ENCODE measurements at places on chromosomes 11 and 22. TPM values are rescaled to one million over a fixed set of nuclear protein-coding genes. Genes with fewer than 3 reads are reported as not detected.

DNA sequence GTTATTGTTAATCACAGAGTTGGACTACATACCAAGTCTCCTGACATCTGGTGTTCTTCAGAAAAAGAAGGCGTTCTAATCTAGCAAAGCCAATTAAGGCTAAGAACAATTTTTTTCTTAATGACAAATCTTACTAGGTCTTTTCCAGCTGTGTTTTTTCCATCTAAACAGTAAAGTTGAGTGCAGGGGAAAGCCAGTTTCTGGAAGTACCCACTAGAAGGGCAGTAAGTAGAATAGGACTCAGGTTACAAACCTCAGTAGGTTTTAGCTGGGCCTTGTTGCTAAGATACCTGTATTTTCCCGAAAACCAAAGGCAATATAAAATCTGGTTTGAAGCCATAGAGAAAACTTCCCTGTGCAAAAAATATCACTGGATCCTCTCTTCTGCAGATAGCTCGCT is 351.9 kb downstream of the ETS1 start:
- DNase-seq = no peak

MS4A1 gene
- 1.4 TPM for total RNA-seq

IL10RA gene
- total RNA-seq = 30.5 TPM

DNA sequence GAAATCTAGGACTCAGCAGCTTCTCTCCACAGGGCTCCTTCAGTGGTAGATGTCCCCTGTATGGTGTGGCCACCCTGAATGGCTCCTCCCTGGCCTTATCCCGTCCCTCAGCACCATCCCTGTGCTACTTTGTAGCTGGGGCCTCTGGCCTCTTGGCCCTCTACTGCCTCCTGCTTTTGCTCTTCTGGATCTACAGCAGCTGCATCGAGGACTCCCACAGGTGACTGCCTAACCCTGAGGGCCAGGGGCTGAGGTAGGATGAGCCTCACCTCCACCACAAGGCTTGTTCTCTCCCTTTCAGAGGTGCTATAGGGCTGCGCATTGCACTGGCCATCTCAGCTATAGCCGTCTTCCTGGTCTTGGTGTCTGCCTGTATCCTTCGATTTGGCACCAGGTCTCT is 1.8 kb downstream of the TMEM179B start:
- no peak for DNase-seq

TESMIN gene
- total RNA-seq = 0.94 TPM

CCDC134 gene
- total RNA-seq = 16.0 TPM

- DNase-seq = no peak
These were observed 1.9 kb upstream of the EMID1 start for GRCh38 chr22:29203488-29204454.

DNA sequence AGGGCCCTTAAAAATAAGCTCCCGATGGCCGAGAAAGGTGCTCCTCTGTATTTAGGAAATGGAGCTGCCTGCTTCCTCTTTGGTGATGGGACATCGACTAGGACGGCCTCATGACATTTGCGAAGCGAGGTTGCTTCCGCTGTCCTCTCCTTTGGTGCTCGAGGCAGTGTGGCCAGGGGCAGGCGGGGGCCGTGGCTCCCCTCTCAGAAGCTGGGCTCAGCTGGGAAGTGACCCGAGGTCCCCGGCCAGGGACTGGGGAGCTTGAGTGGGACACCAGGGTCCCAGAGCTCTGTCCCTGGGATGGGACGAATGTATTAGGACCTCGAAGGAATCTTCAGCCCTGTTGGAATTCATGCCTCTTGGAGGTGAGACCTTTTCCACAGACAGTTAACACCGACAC is 151.1 kb downstream of the CTTN start:
- no peak for DNase-seq

DNA sequence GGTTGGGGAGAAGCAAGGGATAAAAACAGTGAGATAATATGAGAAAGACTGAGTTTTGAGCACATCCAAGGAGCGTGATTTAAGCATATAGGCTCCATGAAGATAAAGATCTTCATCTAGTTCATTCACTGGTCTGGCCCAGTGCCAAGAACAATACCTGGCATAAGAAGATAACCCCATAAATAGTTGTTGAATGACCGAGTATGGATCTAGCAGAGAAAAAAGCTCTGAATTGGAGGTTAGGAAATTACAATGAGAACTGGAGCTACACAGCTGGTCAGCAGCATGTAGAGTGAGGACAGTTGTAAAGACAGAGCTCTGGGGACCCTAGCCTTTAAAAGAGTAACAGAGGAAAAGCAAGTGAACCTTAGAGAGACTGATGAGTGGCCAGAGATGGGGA is 33.0 kb upstream of the PAK1 start:
- DNase-seq = no peak

OR8K3 gene
- not detected for total RNA-seq

BTBD18 gene
- not detected for total RNA-seq

KCNJ1 gene
- total RNA-seq = not detected

GRCh38 chr11:63681321-63682065 is at the start of gene RTN3:
Gene RTN3, plus strand, starts transcription at chr11:63681500. Its CDS starts 137 bp downstream, at chr11:63681637.
- DNase-seq = peak; percentile 98

GRCh38 chr11:15772981-15773380 is 583.4 kb downstream of the SOX6 start:
- no peak for DNase-seq

GRCh38 chr11:15625691-15626090 is 511.0 kb downstream of the INSC start:
- DNase-seq = no peak

SLC22A12 gene
- total RNA-seq = not detected

TYR gene
- total RNA-seq = not detected

Measured in activated T-cell treated with anti-CD3 and anti-CD28 coated beads, Interleukin-2, amount 50 U/mL, for 4 hours (primary cell).